ENCODE measurements at places on chromosomes 5 and 9. TPM values are rescaled to one million over a fixed set of nuclear protein-coding genes. Genes with fewer than 3 reads are reported as not detected.

Gene PIP5K1B
- not detected for total RNA-seq

Gene GPX3
- total RNA-seq, result 31.2 TPM

Gene SLC45A2
- not detected for total RNA-seq

Gene CCDC183
- 0.73 TPM for total RNA-seq

Gene PCDHA4
- 1.1 TPM for total RNA-seq

Gene NTRK2
- 3.5 TPM for total RNA-seq

Gene SHLD3
- 2.6 TPM for total RNA-seq

Data from hair follicle dermal papilla cell (primary cell).